Activated naive CD4-positive, alpha-beta T cell treated with anti-CD3 and anti-CD28 coated beads, Interleukin-2, amount 10 ng/mL, durations not matched to agents 7 days and 5 days (primary cell): ENCODE measurements at places on chromosomes 3 and 15.

GRCh38 chr3:157078131-157078810 lies 81.7 kb downstream of the CCNL1 start:
- no peak overlapping the region for H3K27ac ChIP-seq
- DNase-seq = no peak
- H3K4me3 ChIP-seq = no peak overlapping the region
- peaks cover 55% of the 10 kb centered on the region for H3K4me1 ChIP-seq

DNA sequence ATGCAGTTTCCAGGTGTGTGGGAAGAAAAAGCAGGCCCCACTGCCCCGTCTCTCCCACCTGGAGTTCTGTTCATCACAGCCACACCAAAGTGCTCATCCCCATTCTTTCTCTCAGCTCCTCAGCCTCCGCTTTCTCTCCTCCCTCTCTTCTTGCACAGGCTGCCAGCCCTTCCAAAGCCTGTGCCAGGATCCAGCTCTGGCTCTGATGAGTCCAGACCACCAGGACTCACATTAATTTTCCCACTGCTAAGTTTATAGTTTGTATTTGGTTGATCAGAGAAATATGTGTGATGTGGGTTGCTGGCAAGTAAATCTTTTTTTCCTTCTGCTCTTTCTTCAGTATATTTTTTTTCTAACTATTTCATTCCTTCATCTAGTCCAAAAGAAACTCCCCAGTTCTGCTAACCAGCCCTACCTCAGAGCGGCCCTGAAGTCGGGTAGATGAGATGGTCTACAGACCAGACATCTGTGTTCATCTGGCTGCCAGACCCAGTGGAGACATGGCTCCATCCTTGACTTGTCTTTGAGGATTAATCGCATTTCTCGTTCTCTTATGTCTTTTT lies 49.8 kb downstream of the BOC start:
- H3K27me3 ChIP-seq = peaks cover 44% of the 10 kb centered on the region
- no peak overlapping the region for H3K27ac ChIP-seq
- no peaks in the 10 kb centered on the region for H3K36me3 ChIP-seq

DNA sequence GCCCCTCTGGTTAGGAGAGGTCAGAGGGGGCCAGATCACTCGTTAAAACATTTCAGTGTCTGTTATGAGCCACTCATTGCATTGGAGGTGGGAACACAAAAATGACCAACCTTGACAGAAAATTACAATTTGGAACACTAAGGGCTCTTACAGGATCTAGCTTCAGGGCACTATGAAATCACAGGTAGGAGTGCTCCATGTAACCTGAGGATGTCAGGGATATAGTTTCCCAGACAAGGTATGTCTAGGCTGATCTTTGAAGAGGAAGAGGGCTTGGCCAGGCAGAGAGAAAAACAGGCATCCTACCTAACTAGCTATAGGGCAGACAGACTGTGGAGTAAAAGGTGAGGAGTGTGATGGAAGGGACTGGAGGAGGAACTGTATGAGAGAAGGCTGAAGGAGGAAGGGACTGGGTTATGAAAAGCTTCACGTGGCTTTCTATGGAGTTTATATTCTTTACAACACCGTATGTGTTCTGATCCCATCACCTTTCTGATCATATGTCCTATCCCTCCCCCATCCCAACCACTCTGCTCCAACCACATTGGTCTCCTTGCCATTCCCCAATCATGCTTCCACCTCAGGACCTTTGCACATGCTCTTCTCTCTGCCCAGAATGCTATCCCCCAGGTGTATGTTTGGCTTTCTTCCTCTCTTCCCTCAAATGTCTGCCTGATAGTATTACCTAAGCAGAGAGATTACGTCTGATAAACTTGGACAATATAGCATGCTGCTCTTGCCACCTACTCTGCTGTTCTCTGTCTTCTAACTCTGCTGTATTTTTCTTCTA lies 88.2 kb downstream of the CCR1 start:
- peaks cover 39% of the 10 kb centered on the region for H3K27me3 ChIP-seq
- no peak for DNase-seq
- H3K4me3 ChIP-seq = no peak overlapping the region

- no peaks in the 10 kb centered on the region for H3K4me1 ChIP-seq
- peaks cover 27% of the 10 kb centered on the region for H3K27me3 ChIP-seq
- no peak overlapping the region for H3K27ac ChIP-seq
- no peaks in the 10 kb centered on the region for H3K36me3 ChIP-seq
- H3K4me3 ChIP-seq = no peak overlapping the region
These were observed 143.4 kb downstream of the CHSY1 start for GRCh38 chr15:101108461-101108775.

DNA sequence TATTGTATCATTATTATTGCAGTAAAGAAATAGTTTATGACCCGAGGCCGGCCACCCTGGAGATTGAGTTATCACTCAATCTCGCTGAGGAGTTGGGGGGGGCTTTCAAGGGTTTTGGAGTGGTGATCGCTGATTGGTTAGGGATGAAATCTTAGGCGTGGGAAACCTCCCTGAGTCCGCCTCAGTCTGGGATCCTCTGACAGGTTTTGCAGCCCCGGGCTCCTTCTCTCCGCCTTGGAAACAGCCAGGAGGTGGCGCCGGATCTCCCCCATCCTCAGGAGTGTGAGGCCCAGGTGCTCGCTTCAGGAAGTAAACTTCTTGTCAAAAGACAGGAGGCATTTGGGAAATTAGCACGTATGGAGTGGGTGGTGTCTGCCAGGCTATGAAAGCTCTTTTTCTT lies 41.1 kb upstream of the SEC61A1 start:
- no peaks in the 10 kb centered on the region for H3K36me3 ChIP-seq
- no peak overlapping the region for H3K4me3 ChIP-seq
- H3K27ac ChIP-seq = no peak overlapping the region
- H3K27me3 ChIP-seq = peaks cover 11% of the 10 kb centered on the region
- H3K4me1 ChIP-seq = peaks cover 4% of the 10 kb centered on the region
- peak; percentile 32 for DNase-seq

DNA sequence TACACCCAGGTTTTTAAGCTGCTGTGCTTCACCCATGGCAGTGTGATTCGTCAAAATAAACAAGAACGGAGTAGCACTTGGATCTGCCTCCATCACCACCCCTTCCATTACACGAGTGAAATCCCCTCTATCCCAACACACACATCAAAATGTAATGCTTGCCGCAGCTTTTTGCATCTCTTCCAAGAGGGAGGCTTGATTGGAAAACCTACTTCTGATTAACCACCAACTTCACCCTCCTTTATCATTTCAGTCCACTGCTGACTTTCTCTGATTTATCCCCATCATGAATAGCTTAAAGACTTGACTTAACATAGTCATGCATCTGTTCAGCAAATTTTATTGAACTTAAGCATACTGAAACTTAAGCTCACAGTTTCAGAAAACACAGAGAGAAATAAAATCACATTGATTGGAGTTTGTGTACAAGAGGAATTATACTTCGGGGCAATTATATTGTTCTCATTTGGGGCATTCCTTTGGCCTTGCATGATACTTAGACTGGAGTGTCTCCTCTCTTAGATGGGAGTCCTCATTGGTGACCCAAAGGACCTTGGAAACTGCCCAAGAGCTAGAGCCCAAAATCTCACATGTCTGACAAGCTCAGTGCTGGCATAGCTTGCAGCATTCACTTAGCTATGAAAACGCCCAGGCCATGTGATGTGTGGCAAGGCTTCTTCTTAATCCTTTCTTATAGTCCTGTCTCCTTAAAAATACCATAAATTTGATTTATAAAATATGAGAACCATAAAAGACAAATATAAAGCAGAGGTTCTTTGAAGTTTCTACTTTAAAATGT lies 124.3 kb upstream of the UMPS start:
- H3K27ac ChIP-seq = no peak overlapping the region
- no peak overlapping the region for H3K4me3 ChIP-seq
- H3K4me1 ChIP-seq = no peaks in the 10 kb centered on the region
- no peaks in the 10 kb centered on the region for H3K36me3 ChIP-seq
- peaks cover 17% of the 10 kb centered on the region for H3K27me3 ChIP-seq

DNA sequence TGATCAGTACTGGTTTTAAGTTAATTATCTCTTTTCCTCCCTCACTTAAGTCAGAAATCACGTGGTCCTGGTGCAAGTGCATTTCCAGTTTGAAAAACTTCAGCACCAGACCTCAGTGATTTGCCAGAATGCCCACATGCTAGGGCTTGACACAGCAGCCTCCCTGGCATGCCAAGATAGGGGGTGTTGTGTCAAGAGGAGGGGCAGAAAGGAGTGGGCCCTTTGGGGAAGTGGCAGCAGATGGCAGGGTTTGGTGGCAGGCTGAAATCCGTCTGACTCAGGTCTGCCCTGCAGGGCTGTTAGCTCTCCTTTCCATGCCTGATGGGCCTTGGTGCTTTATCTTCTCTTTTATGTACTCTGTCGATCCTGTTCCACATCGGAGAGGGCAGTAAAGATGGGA lies 23.4 kb downstream of the PXK start:
- H3K4me1 ChIP-seq = peaks cover 60% of the 10 kb centered on the region
- H3K27me3 ChIP-seq = no peaks in the 10 kb centered on the region
- no peak for DNase-seq
- H3K36me3 ChIP-seq = peaks cover 11% of the 10 kb centered on the region

- no peak overlapping the region for H3K4me3 ChIP-seq
- no peaks in the 10 kb centered on the region for H3K36me3 ChIP-seq
- H3K4me1 ChIP-seq = peaks cover 12% of the 10 kb centered on the region
- H3K27me3 ChIP-seq = peaks cover 3% of the 10 kb centered on the region
- DNase-seq = no peak
These were observed 39.8 kb downstream of the CGGBP1 start for GRCh38 chr3:88019024-88019423.

DNA sequence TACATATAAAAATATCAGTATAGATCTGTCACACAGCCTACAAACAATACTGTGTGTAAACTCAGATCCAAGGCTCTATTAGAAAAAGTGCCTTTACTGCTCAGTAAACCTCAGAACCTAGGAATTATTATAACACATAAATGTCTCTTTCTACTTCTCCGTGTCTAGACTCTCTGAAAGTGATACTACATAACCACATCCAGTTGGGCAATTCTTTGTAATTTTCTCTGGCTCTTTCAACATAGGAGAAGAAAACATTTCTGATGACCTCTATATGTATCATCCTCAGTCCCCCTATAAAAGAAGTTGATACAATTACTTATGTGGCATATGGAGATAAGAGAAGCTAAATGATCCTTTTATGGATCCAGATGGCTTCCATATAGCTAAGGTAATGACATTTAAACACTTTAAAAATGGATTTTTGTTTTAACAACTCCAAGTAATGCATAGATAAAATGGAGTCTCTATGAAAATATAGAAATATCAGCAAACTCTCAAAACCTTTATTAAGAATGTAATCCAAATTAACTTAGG lies 104.5 kb downstream of the LSAMP start:
- no peaks in the 10 kb centered on the region for H3K4me1 ChIP-seq
- no peak overlapping the region for H3K4me3 ChIP-seq
- no peak for DNase-seq
- H3K27ac ChIP-seq = no peak overlapping the region

GRCh38 chr3:12131351-12132090 lies 27.2 kb downstream of the TIMP4 start:
- no peak for DNase-seq
- H3K36me3 ChIP-seq = no peaks in the 10 kb centered on the region
- no peak overlapping the region for H3K27ac ChIP-seq
- H3K4me1 ChIP-seq = no peaks in the 10 kb centered on the region

DNA sequence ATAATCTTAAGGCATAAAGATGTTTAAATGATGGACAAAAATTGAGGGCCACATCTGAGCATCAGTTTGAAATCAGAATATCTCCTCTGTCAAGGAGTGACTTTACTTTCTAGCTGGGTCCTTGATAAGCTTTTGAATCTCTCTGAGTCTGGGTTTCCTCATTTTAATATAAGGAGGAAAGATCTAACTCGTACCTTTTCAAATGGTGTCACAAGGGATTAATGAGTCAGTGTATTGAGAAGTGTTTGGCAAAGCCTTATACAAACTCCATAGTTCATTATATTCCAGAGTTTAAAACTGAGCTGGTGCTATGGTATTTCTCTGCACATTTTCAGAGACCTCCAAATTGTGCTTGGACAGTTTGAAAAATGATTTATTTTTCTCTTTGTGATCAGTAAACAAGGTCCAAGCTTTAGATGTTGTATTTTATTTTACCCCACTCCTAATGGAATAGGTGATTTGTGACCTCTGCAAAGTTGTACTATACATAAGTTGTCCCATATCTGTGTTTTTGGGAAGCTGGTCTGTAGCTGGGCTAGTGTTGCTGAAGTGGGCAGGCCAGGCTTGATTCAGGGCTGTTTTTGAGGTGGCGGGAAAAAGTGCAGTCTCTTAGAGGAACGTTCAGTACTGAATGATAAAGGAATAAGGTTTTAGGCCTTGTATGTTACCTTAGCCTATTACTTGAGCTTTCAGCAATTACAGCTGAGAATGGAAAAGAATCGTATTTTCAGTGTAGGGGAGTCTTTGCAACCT lies 5.6 kb downstream of the FNDC3B start:
- H3K27me3 ChIP-seq = peaks cover 10% of the 10 kb centered on the region
- no peak for DNase-seq
- H3K27ac ChIP-seq = no peak overlapping the region

DNA sequence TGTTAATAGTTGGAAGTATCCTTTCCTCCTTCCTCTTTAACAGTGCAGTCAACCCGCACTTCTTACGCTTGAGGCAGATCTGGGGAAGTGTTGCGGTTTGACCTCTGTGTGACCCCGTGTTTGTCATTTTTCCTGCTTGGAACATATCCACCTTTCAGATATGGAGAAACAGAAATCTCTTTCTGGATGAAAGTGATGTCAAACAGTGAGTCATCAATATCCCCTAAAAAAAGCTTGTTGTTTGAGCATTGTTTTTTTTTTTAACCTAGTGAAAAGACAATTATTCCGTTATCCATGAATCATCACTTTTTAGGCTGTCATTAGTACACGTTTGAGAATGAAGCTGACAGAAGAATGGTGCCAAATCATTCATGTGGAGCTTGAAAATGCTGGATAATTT lies 293.7 kb downstream of the ARPP21 start:
- H3K27me3 ChIP-seq = no peaks in the 10 kb centered on the region
- H3K36me3 ChIP-seq = no peaks in the 10 kb centered on the region
- H3K27ac ChIP-seq = no peak overlapping the region

- no peaks in the 10 kb centered on the region for H3K36me3 ChIP-seq
- peaks cover 20% of the 10 kb centered on the region for H3K4me1 ChIP-seq
These were observed 214.6 kb downstream of the SLCO3A1 start for GRCh38 chr15:92068121-92068520.

DNA sequence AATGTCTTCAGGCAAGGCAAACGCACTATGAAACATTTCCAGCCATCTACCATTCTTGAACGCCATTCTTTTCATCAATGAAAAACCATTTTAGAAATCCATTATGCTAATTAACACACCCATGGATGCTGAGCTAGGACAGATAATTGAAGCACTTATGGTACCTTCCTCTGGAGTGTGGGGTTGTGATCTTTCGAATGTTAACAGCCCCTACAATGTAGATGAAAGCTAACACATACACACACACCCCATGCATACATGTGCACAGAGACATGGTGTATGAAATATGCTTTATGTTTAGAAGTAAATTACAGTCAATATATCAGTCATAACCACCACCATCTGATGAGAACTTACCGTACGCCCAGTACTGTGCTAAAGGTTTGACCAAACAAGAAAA lies 189.1 kb downstream of the SHQ1 start:
- peaks cover 12% of the 10 kb centered on the region for H3K4me1 ChIP-seq
- DNase-seq = no peak
- H3K4me3 ChIP-seq = no peak overlapping the region

- H3K27ac ChIP-seq = no peak overlapping the region
- H3K36me3 ChIP-seq = no peaks in the 10 kb centered on the region
- no peaks in the 10 kb centered on the region for H3K27me3 ChIP-seq
- no peaks in the 10 kb centered on the region for H3K4me1 ChIP-seq
- no peak overlapping the region for H3K4me3 ChIP-seq
- no peak for DNase-seq
These were observed 323.4 kb upstream of the SUCLG2 start for GRCh38 chr3:67977762-67978161.

GRCh38 chr15:99126131-99126588 lies 21.3 kb downstream of the SYNM start:
- H3K36me3 ChIP-seq = no peaks in the 10 kb centered on the region
- H3K4me3 ChIP-seq = no peak overlapping the region
- DNase-seq = no peak
- peaks cover 9% of the 10 kb centered on the region for H3K27me3 ChIP-seq
